Activated T-helper 2 cell treated with anti-CD3 and anti-CD28 coated beads, Interferon-gamma antibody, Interleukin-2, Interleukin-4, amounts not matched to agents 10 μg/mL and 5 μg/mL and 100 μg/mL, durations not matched to agents 14 hours and 24 hours and 36 hours (primary cell): ENCODE measurements at places on chromosomes 1 and 21.
A peak's percentile ranks its signal among the peaks of the same experiment; 100 is the strongest.

DNA sequence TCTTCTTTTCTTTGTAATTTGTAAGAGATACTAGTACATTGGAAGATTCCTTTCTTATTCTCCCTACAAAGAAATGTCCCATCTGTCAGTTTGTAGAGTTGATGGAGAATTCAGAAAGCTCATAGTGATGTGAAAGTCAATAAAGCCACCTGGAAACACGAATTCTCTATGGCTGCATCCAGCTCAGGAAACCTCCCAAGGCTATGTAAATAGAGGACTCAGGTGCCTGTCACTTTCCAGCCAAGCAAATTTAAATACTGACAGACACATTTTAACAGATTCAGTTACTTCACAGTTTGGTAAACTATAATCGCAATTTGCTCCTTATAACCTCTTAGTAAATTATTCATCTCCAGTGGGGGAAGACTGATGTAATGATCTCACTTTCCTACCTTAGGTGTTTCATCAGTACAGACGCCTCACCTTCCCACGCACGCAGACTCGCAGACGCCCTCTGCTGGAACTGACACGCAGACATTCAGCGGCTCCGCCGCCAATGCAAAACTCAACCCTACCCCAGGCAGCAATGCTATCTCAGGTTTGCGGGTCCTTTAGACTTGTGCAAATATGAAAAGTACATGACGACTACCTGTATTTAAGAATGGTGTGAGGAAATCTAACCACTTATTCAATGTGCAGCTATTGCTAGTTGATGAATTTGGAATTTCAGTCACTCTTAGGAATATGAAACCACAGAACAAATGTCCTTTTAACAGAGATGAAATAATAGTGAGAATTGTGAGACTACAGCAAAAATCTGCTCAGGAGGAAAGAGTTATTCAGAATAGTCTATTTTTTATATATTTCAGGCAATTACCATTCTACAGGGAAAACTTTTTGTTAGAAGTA, 60.6 kb downstream of the PTPRC start:
- peak; percentile 49 for DNase-seq
- peaks cover 61% of the 10 kb centered on the region for H3K4me1 ChIP-seq
- no peaks in the 10 kb centered on the region for H3K27me3 ChIP-seq
- no peak overlapping the region for H3K4me3 ChIP-seq

DNA sequence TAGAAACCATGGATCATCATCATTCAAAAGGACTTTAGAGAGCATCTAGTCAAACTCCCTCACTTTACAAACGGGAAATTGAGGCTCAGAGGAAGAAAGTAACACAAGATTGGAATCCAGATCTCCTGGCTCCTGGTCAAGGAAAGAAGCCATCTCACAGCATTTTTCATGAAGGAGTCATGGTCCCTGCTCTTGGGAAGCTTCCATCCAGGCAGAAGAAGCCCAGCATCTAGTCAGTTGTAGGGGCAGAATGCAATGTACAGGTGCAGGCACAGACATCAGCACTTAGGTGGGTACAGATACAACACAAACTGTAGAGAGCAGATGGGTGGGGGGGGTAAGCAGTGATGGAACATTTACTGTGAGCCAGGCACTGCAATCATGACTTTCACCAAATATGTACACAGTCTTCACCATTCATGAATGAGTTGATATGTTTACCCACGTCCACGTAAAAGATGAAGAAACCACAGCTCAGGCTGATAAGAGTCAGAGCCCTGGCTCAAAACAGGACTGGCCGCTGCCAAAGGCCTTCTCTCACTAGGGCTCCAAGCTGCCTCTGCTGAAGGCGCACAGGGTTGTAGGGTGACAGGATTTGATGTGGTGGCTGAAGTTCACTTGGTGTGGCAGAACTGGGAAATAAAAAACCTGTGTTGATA, 44.0 kb downstream of the OPTC start:
- H3K27me3 ChIP-seq, result peaks cover 4% of the 10 kb centered on the region
- no peak for DNase-seq
- H3K27ac ChIP-seq, result no peak overlapping the region

DNA sequence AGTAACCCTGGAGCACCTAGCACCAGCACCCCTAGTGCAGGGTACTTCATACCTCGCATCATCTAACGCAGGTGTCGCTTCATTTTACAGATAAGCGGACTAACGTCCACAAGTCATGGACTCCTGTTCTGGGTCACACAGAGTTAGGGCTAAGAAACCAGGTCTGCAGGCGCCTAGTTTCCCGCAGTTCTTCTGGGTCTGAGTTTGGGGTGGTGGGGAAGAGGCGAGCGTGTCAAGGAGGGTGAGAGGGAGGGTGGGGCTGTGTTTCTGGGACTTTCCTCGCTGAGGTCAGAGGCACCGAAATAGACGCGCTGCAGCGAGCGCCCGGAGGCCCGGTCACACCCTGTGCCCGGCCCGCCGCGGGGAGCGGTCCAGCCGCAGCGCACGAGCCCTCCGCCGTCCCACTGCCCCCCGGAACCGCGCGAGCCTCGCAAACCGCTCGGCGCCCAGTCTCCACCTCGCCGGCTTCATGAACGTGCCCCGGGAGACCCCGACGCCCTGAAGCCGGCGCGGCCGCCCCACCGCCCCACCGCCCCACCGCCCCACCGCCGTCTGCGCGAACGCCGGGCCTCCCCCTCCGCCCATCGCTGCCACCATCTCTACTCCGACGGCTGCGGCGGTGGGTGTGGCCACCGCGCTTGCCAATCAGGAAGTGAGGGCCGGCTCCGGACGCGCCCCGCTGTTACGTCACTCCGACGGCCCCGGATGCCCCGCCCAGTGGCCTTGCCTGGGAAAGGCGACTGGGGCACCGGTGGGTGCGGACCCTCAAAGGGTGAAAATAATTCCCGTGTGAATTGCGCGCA, 12.3 kb downstream of the IFI6 start:
- no peaks in the 10 kb centered on the region for H3K27me3 ChIP-seq
- peaks cover under 1% of the 10 kb centered on the region for H3K36me3 ChIP-seq
- H3K27ac ChIP-seq, result peak overlapping the region; percentile 98

DNA sequence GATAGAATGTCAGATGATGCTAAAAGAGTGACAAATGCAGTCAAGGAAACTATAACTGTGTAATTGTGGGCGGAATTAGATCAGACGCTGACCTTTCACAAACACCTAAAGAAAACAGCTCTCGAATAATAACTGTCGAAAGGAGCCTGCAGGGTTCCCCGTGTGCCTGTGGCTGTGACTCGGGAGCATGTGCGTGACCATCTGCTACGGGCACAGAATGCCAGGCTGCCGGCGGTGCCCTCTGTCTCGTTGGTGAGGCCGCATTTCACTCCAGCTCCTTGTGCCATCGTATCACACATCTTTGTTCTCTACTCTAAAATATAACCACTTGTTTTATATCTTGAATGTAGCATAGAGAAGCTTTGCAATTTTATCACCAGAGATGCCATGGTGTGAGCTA, 267.8 kb upstream of the FMN2 start:
- H3K4me3 ChIP-seq, result no peak overlapping the region
- H3K27ac ChIP-seq, result no peak overlapping the region
- no peaks in the 10 kb centered on the region for H3K36me3 ChIP-seq
- H3K4me1 ChIP-seq, result no peaks in the 10 kb centered on the region
- peaks cover 2% of the 10 kb centered on the region for H3K27me3 ChIP-seq
- no peak for DNase-seq

GRCh38 chr1:232244426-232244825, 385.5 kb downstream of the SIPA1L2 start:
- peaks cover 23% of the 10 kb centered on the region for H3K27me3 ChIP-seq
- H3K36me3 ChIP-seq, result no peaks in the 10 kb centered on the region
- DNase-seq, result no peak
- H3K27ac ChIP-seq, result no peak overlapping the region
- no peak overlapping the region for H3K4me3 ChIP-seq

GRCh38 chr1:50681931-50682330, 258.7 kb upstream of the DMRTA2 start:
- H3K36me3 ChIP-seq, result no peaks in the 10 kb centered on the region
- no peak overlapping the region for H3K4me3 ChIP-seq
- no peaks in the 10 kb centered on the region for H3K27me3 ChIP-seq
- H3K27ac ChIP-seq, result no peak overlapping the region
- H3K4me1 ChIP-seq, result no peaks in the 10 kb centered on the region

DNA sequence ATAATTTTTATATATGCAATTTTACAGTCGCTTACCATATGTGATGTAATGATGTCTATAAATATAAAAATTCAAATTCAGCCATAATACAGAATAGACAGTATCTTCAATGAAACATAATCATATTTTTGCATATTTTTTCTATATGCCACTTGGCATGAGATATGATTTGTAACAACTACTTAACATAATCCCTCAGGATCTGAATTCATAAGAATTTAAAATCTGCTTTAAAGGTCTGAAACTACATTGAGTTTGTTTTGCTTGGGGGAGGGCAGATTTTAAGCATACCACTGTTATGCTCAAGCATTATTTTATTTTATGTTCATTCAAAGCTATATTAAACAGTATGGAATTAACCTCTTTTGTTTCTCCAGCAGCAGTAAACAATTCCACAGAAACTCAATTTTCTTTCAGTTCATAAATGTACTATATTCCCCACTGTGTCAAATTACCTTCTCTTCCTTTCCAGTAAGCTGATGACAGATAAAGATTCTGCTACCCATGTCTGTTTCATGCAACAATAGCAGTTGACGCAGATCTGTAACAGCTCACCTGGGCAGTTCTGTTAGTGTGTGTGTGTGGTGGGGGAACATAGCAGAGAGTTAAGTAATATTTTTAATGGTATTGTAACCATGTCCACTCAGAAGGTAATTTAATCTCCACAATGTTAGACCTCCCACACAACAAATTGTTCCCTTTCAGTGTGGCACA, 224.8 kb downstream of the NTNG1 start:
- H3K27ac ChIP-seq, result no peak overlapping the region
- no peaks in the 10 kb centered on the region for H3K4me1 ChIP-seq
- no peak for DNase-seq
- peaks cover 2% of the 10 kb centered on the region for H3K27me3 ChIP-seq
- H3K36me3 ChIP-seq, result no peaks in the 10 kb centered on the region

- no peak for DNase-seq
- H3K27ac ChIP-seq, result no peak overlapping the region
- H3K27me3 ChIP-seq, result peaks cover 19% of the 10 kb centered on the region
- peaks cover 3% of the 10 kb centered on the region for H3K36me3 ChIP-seq
- no peak overlapping the region for H3K4me3 ChIP-seq
These were observed 40.5 kb upstream of the IFNAR2 start for GRCh38 chr21:33189237-33189636.

DNA sequence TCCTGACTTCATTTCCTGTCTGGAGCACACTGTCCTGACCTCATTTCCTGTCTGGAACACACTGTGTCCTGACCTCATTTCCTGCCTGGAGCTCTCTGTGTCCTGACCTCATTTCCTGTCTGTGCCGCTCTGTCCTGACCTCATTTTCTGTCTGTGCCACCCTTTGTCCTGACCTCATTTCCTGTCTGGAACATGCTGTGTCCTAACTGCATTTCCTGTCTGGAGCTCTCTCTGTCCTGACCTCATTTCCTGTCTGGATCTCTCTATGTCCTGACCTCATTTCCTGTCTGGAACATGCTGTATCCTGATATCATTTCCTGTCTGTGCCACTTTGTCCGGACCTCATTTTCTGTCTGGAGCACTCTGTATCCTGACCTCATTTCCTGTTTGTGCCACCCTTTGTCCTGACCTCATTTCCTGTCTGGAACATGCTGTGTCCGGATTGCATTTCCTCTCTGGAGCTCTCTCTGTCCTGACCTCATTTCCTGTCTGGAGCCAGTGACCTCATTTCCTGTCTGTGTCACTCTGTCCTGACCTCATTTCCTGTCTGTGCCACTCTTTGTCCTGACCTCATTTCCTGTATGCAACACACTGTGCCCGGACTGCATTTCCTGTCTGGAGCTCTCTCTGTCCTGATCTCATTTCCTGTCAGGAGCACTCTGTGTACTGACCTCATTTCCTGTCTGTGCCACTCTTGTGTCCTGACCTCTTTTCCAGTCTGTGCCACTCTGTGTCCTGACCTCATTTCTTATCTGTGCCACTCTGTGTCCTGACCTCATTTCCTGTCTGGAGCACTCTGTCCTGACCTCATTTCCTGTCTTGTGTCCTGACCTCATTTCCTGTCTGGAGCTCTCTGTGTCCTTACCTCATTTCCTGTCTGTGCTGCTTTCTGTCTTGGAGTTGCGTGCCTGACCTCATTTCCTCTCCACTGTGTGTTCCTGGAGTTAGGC, 27.6 kb downstream of the SKI start:
- H3K4me1 ChIP-seq, result peaks cover 33% of the 10 kb centered on the region
- peaks cover 46% of the 10 kb centered on the region for H3K36me3 ChIP-seq

GRCh38 chr1:22959545-22960360, 12.9 kb downstream of the LACTBL1 start:
- no peaks in the 10 kb centered on the region for H3K4me1 ChIP-seq
- H3K27ac ChIP-seq, result no peak overlapping the region
- no peak for DNase-seq
- no peak overlapping the region for H3K4me3 ChIP-seq
- H3K36me3 ChIP-seq, result no peaks in the 10 kb centered on the region

GRCh38 chr1:5941671-5942070, 50.6 kb downstream of the NPHP4 start:
- H3K27ac ChIP-seq, result no peak overlapping the region
- no peaks in the 10 kb centered on the region for H3K4me1 ChIP-seq
- no peak for DNase-seq
- H3K27me3 ChIP-seq, result no peaks in the 10 kb centered on the region
- H3K4me3 ChIP-seq, result no peak overlapping the region

DNA sequence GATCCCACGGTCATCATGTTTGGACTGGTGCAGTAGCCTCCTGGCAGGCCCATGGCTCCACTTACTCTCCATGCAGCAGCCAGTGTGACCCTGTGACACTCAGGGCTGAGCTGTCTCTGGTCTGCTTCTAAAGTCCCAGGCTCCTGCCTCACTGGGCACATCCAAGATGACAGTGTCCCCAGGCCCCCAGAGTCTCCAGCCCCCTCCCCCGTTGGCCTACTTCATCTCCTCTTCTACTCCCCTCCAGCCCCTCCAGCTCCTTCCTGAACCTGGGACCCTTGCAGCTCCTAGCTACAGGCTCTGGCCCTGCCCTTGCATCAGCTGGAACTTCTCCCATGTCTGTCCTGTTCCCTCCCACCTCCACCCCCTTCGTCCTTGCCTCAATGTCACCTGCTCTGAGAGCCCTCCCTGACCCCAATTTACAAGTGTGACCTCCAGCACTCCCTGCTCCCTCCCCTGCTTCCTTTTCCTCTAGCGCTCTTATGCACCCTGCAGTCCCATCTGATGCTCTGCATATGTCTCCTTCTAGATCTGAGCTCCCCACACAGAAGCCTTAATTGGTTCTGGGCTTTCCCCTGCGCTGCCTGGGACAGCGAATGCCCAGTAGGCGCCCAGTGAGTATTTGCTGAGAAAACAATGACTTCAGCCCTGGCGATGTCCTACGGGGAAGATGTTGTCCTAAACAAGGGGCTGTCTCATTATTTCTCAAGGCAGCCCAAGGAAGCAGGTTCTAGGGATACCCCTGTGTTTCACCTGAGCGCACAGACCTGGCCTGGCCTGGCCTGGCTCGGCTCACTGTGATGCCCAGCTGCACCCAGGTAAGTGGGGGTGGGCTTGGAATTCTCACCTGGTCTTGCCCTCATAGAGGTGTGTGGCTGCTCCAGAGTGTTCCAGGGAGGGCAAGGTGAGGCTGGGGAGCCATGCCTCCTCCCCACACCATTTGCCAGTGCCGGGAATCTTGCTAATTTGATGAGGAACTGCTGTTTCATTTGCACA, 600.6 kb downstream of the PTPRU start:
- H3K27ac ChIP-seq, result no peak overlapping the region
- H3K36me3 ChIP-seq, result no peaks in the 10 kb centered on the region
- no peak overlapping the region for H3K4me3 ChIP-seq
- no peaks in the 10 kb centered on the region for H3K4me1 ChIP-seq

GRCh38 chr1:39395357-39395831, 96.0 kb upstream of the BMP8A start:
- no peaks in the 10 kb centered on the region for H3K27me3 ChIP-seq
- H3K4me1 ChIP-seq, result peaks cover 55% of the 10 kb centered on the region
- DNase-seq, result no peak
- no peak overlapping the region for H3K4me3 ChIP-seq
- H3K27ac ChIP-seq, result no peak overlapping the region
